ENCODE measurements at places on chromosomes 4 and X.

DNA sequence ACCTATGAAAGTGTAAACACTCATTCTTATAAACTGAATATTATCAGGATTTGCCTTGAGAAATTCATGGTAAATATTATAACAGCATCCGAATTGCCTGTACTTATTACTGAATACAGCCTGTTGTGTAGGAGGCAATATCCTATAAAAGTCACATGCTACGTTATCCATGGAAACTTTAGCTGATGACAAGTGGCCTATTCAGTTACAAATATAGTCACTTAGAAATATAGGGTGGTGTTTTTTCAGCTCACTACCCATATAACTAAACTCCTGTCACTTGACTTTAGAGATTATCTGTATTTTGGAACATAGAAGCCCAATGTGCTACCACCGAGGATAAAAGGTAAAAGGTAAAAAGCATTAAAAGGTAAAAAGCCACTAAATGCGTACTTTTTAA, 493.4 kb downstream of the INPP4B start:
- DNase-seq = no peak

DNA sequence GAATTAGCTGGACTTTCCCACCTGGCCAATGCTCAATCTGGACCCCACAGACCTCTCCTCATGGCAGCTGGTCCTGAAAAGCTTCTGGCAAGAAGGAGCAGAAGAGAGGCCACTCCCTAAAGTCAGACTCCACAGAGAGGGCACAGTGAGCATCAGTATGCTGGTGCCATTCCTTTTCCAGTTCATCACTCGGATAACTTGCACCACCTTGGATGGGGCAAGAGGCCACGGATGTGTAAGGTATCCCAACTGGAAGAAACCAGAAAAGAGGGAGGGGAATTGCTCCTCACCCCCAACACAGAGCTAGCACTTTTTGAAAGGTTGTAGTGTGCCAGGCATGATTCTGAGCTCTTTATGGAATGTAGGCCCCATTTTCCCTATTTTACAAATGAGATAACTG, 85.9 kb downstream of the STK32B start:
- no peak for DNase-seq

- no peak for DNase-seq
These were observed 1.2 kb downstream of the HHIP start for GRCh38 chr4:144647095-144647561.

DNA sequence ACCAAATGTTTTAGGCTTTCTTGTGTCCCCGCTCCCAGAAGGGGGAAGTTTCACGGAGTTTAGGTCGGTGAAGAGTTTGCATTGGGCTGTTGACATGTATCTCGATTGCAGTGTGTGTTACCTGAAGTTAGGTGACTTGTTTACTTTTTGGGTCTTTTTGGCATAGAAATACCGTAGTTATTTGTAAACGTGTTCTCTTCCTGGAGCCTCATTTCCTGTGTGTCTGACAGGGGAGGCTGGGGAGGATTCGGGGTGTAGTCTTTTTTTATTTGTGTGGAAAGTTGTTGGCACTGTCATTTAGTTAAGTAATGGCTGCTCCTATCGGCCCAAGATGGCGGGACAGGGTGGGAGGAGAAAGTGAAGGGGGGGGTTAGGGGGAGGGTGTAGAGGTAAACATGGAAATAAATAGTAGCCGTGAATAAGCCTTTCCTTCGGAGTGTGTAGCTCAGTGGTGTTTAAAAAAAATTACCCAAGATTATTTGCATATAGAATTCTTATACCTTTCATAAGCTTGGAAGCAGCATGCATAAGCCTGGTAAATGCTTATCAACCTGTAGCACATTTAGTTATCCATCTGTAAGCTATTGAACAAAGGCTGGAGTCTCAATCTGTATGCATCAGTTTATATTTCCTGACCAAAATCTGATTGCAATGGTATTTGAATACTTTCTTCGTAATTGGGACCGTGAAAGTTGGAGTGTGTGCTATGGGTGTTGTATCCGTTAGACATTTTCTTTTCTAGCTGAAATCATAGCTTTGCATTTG, 1.6 kb downstream of the KDM6A start:
- DNase-seq = no peak

GRCh38 chr4:54730581-54730980, 72.8 kb downstream of the KIT start:
- DNase-seq = no peak

- DNase-seq = no peak
These were observed 32.9 kb downstream of the CHM start for GRCh38 chrX:86014421-86014820.

GRCh38 chr4:168886351-168886750, 123.7 kb downstream of the CBR4 start:
- no peak for DNase-seq

DNA sequence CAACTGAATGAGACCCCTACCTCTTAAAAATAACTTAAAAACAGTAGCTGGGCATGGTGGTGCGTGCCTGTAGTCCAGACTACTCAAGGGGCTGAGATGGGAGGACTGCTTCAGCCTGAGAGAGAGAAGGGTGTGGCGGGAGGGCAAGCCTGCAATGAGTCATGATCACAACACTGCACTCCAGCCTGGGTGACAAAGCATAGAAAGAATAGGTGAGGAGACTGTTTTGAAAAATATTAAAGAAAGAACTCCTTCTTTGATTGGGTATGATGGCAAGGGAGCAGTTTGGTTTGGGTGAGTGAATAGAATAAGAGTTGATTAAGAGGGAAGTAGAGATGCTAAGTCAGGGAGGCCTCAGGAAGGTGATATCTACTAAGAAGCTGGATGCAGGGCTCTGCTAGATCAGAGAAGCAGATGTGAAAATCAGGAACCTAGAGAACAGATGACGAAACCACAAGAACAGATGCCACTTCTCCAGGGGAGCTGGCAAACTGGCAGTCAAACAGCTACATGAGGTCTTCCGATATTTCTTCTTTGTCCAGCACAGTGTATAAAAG, 318.6 kb downstream of the OPHN1 start:
- DNase-seq = no peak

DNA sequence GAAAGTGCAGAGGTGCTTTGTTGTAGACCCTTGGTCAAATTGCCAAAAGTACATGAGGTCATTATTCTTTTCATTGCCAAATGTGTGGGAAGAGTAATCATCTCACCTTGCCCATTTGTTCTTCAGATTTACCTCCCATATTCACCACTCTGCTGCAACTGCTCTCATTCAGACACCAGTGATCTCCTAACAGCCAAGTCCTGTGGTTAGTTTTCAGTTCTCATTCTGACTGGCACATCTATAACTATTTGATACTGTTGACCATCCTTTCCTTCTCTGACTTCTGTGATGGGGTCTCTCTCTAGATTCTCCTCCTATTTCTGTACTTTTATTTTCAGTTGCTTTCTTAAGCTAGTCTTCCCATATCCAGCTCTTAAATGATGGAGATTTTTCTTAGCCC, 39.8 kb downstream of the GRIA3 start:
- no peak for DNase-seq

DNA sequence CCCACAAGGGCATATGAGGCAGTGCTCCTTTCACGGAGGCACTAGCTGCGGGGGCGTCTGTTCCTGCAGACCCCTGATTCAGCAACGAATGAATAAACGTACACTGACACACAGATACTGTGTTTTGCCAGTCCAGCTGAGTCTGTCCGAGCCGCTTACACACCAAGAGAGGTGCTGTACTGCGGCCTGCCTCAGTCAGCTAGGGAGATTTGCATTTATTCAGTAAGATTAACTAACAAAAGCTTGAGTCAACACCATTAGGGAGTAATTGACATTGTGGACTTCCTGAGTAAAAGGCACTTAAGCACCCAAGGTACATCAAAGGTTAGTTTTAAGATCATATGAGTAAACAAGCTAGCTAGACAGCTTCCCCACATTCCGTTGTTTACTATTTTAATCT, 31.0 kb upstream of the BEX4 start:
- DNase-seq = no peak

- no peak for DNase-seq
These were observed 67.3 kb upstream of the VBP1 start for GRCh38 chrX:155148724-155149537.

- no peak for DNase-seq
These were observed 175.3 kb downstream of the QDPR start for GRCh38 chr4:17336524-17336961.

DNA sequence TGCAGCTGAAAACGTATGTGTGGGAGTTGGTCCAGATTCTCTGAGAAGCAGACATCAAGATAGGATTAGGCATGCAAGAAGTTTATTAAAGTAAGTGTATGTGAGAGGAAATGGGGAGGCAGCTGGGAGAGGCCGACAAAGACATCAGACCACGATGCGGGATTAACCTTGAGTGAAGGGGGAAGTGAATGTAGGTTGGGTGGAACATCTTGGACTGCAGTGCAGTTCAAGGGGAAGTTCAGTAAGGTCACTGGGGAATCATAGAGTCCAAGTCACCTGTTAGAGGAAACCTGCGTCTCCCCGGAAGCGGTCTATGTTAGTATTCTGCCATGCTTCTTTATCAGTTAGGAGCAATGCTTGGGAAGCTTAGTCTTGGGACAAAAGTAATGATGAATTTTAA, 22.0 kb downstream of the CXCL8 start:
- no peak for DNase-seq

GRCh38 chr4:24798036-24798610, 2.8 kb downstream of the SOD3 start:
- DNase-seq = no peak

DNA sequence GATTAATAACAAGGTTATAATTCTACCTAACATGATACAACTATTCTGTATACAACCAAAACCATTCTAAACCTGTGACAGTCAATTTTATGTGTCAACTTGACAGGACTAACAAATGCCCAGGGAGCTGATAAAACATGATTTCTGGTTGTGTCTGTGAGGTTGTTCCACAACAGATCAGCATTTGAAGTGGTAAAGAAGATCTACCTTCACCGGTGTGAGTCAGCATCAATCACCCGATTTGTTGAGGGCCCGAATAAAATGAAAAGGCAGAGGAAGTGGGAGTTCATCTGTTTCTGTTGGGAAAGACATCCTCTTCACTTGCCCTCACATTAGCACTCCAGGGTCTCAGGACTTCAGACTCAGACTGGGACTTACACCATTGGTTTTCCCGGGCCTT, 187.9 kb downstream of the MAB21L2 start:
- no peak for DNase-seq

- DNase-seq = no peak
These were observed 4.0 kb downstream of the MFAP3L start for GRCh38 chr4:170022211-170022610.

DNA sequence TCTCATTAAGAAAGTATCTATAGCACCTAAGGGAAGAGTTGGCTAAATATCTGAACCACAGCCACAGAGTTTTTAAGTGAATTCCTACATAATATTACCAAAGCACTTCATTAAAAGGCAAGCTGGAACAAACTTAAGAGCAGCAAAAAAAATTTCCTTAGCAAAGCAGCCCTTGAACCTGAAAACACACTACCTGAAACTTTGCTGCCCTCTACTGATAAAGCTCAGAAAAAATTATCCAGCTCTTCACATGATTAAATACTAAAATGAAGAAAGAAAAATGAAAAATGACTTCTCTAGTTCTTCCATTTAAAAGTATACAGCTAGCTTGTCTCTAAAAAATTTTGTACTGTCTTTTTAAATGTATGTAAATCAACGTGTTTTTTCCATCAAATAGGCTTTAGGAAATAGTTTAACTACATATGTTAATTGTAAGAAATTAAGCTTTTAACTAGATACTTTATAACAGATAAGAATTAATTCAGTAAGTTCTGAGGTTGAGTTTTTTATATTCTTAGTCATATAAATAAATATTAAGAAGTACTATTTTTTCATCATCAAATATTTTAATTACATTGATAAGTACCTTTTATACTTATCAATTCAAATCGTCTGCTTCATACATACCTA, 156.1 kb downstream of the STPG2 start:
- DNase-seq = no peak

DNA sequence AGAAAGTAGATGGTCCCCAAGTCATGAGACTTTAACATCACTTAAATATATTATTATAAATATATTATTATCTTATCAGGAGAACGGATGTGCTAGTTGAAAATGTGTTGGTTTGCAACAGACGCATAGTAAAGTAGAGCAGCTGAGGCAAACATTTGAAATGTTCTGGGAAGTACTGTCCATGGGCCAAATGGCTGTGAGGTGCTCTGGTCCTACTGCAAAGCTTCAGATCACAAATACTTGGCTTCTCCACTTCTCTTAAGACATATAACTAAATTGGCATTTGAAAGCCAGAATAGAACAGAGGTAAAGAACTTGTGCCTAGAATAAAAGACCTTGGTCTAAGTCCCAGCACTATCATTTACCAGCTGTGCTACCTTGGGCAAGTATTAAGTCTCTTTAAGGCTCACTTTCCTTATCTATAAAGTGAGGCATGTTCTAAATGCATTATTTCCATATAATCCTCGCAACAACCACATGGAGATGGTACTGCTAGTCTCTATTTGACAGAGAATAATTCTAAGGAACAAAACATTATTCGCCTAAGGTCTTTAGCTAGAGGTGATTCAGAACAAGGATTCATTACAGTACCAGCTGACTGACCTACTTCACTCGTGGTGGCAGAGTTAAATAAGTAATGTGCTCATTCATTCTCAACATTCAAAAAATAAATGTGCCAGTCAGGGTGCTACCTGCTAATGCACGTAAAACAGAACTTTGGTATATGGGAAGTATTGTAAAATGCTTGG, 297.1 kb downstream of the PPP3CA start:
- no peak for DNase-seq

- DNase-seq = no peak
These were observed 2209.9 kb downstream of the PCDH7 start for GRCh38 chr4:32929796-32930699.

DNA sequence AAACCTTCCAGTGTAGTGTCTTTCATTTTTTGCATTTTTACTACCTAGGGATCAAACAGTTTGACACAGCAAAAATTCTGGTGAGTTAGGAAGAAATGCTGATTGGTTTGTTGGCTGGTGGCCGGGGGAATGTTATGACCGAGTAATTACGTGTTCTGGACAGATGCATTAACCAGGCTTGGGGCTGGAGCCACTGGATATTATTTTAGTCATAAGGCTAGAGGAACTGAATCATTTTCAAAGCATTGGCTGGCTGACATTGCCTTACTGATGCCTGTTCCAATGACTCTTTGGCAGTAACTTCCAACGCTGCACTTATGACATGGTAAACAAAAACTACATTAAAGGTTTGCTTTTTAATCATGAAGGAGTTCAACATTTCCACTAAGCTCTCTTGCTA, 84.6 kb downstream of the FBXO8 start:
- no peak for DNase-seq

DNA sequence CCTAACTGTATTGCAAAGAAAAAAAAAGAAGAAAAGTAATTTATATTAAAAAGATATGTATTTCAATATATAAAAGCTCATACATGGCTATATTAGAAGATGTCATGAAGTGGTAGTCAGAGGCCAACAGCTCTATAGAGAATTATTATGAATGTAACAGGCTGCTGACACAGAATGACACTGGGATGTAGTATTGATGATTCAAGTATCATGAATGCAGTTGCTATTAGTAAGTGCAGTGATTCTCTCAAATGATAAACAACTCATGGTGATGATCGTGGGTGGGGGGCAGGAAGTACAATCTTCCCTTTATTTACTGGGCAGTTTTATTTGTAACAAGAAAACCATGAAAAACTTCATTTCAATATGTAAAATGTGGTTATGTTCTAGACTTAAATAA, 124.6 kb downstream of the COL4A6 start:
- no peak for DNase-seq

GRCh38 chr4:136637071-136637777, 895.1 kb downstream of the PCDH18 start:
- DNase-seq = no peak

All from esophagus squamous epithelium (tissue), 5 donors.